ENCODE measurements at places on chromosomes 16 and 17.

GRCh38 chr17:79038545-79039135, 14.7 kb downstream of the C1QTNF1 start:
- no peak for DNase-seq

- DNase-seq, result no peak
Observed at GRCh38 chr16:83727018-83727417, 80.8 kb upstream of the HSBP1 start.

DNA sequence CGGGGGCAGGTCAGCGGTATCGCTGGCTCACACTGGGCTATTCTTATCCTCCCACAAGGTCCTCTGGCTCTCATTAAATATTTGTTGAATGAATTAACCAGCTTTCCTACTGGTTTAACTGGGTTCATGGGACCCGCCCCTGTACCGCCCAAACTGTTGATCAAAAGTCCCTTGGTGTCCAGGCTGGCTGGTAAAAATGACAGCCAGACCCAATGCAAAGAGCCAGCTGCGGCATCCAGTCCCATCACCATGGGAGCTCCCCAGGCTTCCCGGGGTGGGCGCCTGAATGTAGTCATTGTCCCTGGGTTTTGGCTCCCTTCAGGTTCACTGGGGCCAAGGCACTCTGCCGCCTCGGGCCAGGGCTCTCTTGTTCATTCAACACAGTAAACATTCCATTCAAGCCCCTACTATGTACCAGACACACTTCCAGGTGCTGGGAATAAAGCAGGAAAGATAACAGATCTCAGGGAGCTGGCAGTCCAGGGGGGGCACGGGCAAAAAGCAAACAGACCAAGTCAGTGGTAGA, 11.7 kb upstream of the ATP2C2 start:
- DNase-seq, result no peak

- DNase-seq, result no peak
Observed at GRCh38 chr17:79633993-79634813, 23.4 kb upstream of the RBFOX3 start.

GRCh38 chr16:14286368-14287230, 215.5 kb downstream of the MRTFB start:
- DNase-seq, result peak; percentile 43

DNA sequence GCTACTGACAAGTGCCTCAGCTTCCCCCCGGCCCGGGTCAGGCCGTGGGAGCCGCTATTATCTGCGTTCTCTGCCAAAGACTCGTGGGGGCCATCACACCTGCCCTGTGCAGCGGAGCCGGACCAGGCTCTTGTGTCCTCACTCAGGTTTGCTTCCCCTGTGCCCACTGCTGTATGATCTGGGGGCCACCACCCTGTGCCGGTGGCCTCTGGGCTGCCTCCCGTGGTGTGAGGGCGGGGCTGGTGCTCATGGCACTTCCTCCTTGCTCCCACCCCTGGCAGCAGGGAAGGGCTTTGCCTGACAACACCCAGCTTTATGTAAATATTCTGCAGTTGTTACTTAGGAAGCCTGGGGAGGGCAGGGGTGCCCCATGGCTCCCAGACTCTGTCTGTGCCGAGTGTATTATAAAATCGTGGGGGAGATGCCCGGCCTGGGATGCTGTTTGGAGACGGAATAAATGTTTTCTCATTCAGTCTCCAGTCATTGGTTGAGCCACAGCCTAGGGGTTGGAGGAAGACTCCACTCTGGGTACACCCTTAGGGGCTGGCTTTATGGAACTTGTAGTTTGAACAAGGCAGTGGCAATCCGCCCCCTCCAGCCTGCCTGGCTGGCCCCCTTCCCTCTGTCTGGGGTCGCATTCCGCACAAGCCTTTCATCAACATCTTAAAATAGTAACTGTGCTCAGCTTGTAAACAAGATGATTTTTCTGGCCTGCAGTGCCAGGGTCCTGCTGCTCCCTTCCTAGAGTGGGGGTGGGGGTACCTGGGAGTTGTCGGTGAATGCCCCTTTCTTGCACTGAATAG, 4.1 kb downstream of the SYNGR2 start:
- DNase-seq, result peak; percentile 21

DNA sequence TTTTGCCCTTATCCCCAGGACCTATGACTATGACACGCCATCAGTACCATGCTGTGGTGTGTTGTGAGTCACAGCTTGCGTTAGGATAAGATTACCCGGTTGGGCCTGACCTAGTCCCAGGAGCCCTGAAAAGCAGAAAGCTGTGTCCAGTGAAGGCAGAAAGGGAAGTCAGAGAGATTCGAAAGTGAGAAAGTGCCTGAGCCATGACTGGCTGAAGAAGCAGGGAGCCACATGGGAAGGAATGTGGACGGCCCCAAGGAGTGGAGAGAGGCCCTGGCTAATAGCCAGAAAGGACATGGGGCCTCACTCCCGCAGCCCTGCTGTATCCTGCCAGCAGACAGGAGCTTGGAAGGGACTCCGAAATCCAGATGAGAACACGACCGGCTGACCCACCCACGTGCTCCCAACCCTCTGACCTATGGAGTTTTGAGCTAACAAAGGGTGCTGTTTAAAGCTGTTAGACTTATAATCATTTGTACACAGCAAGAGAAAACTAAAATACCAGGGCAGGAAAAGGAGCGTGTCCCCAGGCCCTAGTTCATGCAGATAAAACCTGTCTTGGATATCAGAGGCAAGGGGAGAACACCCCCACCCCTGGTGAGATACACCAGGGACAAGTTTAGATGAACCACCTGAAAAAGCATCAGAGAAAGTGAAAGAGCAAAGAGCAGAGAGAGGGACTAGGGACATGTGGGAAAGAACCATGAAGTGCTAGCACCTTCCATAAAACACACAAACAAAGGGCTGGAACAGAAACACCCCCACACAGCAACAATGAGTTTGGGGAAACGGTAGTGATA, 115.3 kb downstream of the SLC39A11 start:
- no peak for DNase-seq

DNA sequence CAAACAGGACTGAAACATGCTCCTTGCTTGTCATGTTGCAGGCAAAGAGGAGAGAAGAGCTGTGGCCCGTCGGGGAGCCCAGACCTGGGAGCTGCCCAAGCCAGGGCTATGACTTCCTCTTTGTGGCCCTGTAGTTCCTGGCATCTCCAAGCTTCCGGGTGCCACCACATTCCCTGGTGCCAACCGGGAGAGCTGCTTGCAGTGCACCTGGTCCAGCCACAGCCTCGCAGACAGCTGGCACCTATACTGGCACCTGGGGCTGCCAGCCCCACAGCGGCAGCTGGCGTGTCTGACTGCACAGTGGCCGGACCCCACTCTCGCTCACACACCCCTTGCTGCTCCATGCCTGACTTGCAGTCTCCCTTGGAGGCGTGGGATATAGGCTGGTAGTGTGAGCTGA, 37.1 kb upstream of the FOXJ1 start:
- DNase-seq, result no peak

DNA sequence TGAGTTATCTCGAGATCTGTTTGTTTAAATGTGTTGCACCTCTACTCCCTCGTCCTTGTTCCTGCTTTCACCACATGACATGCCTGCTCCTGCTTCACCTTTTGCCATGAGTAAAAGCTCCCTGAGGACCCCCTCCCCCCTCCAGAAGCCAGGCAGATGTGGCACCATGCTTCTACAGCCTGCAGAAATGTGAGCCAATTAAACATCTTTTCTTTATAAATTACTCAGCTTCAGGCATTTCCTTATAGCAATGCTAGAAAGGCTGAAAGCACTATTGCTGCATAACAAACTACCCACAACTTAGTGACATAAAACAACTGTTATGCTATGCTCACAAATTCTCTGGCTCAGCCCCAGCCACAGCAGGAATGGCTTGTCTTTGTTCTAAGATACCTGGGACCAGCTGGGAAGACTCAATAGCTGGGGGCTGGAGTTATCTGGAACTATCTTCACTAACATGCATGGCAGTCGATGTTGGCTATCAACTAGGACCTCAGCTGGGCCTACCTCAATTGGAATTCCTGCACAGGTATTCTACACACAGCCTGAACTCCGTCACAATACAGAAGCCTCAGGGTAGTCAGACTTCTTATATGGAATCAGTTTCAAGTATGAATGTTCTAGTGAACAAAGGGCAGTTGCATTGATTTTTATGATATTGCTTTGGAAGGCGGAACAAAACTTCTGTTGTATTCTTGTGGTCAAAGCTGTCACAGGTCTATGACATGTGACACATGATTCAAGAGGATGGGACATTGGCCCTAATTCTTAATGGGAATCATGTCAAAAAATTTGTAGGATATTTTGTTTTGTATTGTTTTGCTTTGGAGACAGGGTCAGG, 186.0 kb upstream of the PIRT start:
- DNase-seq, result no peak

- DNase-seq, result no peak
Observed at GRCh38 chr16:87201790-87202189, 115.4 kb downstream of the C16orf95 start.

GRCh38 chr16:3155972-3156371, 21.1 kb downstream of the ZNF213 start:
- no peak for DNase-seq

GRCh38 chr16:88869673-88869980, 3.2 kb upstream of the PABPN1L start:
- no peak for DNase-seq

- DNase-seq, result no peak
Observed at GRCh38 chr17:65783845-65784334, 222.4 kb upstream of the AXIN2 start.

- DNase-seq, result peak; percentile 76
Observed at GRCh38 chr17:2398655-2399571, 1.9 kb downstream of the MNT start.

DNA sequence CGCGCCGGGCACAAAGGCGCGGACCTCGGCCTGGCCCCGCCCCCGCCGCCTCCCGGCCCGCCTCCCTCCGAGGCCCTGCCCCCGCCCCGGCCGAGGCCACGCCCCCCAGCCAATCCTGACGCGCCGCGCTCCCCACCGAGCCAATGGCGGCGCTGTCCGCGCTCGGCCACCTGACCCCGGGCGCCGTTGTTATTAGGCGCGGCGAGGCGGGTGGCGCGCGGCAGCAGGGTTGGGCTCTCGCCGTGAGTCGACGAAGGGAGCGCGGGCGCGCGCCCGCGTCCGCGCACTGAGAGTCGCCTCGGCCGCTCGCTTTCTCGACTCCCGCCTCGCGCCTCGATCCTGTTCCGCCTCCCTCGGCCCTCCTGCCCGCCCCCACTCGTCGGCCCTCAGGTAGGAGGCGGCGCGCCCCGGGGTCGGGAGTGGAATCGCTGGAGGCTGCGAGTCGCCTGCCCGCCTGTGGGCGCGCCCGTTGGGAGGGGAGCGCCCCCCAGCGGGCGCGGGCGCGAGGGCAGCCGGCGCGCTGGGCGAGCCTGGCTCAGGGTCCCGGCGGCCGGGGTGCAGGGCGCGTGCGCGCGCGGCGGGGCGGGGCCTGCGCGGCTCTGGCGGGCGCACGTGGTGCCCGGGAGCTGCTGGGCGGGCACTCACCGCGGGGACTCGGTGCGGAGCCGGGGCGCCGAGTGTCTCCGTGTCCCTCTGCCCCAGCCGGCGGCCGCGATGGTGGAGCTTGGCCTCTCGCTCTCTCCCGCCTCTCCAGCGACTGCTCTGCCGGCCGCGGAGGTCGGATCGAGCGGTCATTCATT, 405 bp upstream of the CBLN1 start:
- peak; percentile 19 for DNase-seq
